Uterus (tissue), 4 donors: ENCODE measurements at places on chromosomes 6 and 20. TPM values are rescaled to one million over a fixed set of nuclear protein-coding genes. Genes with fewer than 3 reads are reported as not detected.

Gene UBE3D
- 8.9 TPM for total RNA-seq

Gene SLC17A1
- total RNA-seq, result not detected

Gene PRRT1
- total RNA-seq, result not detected

Gene MUCL3
- not detected for total RNA-seq

Gene SLC17A4
- total RNA-seq, result not detected

Gene RAET1E
- total RNA-seq, result not detected

Gene BHLHE23
- not detected for total RNA-seq

Gene NRN1
- total RNA-seq, result 12.4 TPM

Gene LGSN
- total RNA-seq, result not detected

DNA sequence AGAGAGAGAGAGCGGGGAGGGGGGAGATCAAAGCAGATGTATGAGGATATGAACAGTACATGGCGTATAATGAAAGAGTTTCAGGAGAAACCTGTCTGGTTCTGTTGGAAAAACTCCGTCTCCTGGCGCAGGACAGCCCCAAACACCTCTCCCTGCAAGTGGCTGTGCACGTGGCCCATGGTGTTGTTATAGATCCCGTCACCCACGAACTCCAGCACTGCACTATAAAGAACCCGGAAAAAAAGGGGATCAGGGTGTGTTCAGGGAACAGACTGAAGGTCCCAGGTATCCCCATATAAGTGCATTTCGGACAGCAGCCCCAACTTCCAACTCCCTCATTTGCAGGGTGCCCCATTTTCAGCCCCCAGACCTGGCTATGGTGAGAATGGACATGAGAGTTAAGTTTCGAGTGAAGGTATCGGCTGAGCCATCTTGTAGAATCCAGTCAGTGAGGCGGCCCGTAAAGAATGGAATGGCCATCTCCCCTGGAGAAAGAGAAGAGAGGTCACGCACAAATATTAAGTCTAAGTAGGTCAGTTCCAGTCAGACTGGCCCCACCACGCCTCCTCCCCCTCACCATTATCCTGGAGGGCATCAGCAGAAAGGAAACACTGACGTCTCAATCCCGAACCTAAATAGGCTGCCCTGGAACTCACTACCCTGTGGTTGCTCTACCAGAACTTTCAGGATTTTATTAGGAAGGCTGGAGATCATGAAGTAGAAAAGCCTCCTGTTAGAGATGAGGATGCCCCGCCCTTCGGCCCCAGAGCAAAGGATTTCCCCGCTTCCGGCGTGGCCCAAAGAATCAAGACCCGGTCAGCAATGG lies 1.3 kb downstream of the TAP1 start:
- H3K4me3 ChIP-seq, result peak overlapping the region; percentile 61
- peaks cover 9% of the 10 kb centered on the region for H3K4me1 ChIP-seq
- H3K27ac ChIP-seq, result peak overlapping the region; percentile 97

GRCh38 chr20:25273541-25274358 lies 25.9 kb downstream of the PYGB start:
- H3K36me3 ChIP-seq, result no peaks in the 10 kb centered on the region
- no peaks in the 10 kb centered on the region for H3K4me1 ChIP-seq
- no peaks in the 10 kb centered on the region for H3K27me3 ChIP-seq
- peak; percentile 11 for DNase-seq

DNA sequence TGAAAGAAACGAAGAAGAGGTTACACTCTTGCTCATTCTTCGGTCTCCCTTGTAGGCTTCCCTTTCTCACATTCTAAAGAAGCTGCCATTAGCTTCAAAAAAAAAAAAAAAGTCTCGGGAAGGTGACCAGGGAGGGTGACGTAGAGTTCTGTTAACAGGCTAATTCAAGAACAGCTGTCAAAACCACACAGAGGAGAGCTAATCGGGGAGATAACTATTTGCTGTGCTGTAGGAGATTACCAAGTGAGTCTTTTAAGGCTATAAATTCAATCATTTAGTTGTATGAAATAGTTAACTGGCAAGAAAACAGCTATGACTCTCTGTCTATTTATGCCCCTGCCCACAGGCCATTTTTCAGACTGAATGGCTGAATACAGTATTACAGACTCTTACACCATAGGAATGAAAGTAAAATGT lies 256.8 kb downstream of the SYNE1 start:
- no peaks in the 10 kb centered on the region for H3K36me3 ChIP-seq
- peak overlapping the region; percentile 94 for H3K27ac ChIP-seq
- H3K4me1 ChIP-seq, result no peaks in the 10 kb centered on the region
- peak overlapping the region; percentile 38 for H3K4me3 ChIP-seq
- no peaks in the 10 kb centered on the region for H3K27me3 ChIP-seq

GRCh38 chr6:108650781-108651180 lies 90.1 kb downstream of the FOXO3 start:
- H3K4me1 ChIP-seq, result peaks cover 40% of the 10 kb centered on the region
- H3K27me3 ChIP-seq, result no peaks in the 10 kb centered on the region
- no peaks in the 10 kb centered on the region for H3K36me3 ChIP-seq
- DNase-seq, result no peak
- H3K27ac ChIP-seq, result peak overlapping the region; percentile 79
- H3K4me3 ChIP-seq, result no peak overlapping the region

DNA sequence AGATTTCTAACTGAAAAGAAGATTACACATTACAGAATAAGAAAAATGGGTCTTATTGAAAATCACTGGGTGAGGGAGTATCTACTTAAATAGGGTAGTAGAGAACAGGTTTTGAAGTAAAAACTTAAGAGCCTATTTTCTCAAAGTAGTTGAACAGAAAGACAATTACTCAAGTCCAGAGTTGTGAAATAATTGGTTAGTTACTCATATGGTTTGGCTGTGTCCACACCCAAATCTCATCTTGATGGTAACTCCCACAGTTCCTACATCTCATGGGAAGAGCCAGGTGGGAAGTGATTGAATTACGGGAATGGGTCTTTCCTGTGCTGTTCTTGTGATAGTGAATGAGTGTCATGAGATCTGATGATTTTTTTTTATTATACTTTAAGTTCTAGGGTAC lies 1035.3 kb upstream of the GJE1 start:
- H3K27ac ChIP-seq, result no peak overlapping the region
- no peaks in the 10 kb centered on the region for H3K4me1 ChIP-seq
- H3K27me3 ChIP-seq, result no peaks in the 10 kb centered on the region

DNA sequence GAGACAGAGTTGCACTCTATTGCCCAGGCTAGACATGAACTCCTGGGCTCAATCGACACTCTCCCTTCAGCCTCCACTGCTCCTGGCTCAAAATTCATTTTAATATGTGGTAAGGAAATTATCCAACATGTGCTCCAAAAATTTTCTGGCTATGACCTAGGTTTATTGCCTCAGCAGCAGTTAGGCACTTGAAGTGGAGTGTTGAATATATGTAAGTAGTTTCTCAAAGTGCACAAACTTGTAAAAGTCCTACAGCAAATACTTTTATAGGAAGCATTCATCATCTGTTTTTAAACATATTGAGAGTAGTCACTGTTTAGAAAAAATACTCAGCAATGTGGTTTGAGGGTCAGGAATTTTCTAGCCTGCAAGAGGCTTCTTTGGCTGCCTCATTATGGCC lies 13.2 kb downstream of the FILIP1 start:
- peaks cover 6% of the 10 kb centered on the region for H3K4me1 ChIP-seq
- H3K27me3 ChIP-seq, result no peaks in the 10 kb centered on the region
- H3K27ac ChIP-seq, result peak overlapping the region; percentile 94
- H3K36me3 ChIP-seq, result no peaks in the 10 kb centered on the region
- no peak overlapping the region for H3K4me3 ChIP-seq

GRCh38 chr6:167098825-167099225 lies 24.1 kb upstream of the CCR6 start:
- H3K27me3 ChIP-seq, result no peaks in the 10 kb centered on the region
- H3K4me1 ChIP-seq, result no peaks in the 10 kb centered on the region
- no peak for DNase-seq

DNA sequence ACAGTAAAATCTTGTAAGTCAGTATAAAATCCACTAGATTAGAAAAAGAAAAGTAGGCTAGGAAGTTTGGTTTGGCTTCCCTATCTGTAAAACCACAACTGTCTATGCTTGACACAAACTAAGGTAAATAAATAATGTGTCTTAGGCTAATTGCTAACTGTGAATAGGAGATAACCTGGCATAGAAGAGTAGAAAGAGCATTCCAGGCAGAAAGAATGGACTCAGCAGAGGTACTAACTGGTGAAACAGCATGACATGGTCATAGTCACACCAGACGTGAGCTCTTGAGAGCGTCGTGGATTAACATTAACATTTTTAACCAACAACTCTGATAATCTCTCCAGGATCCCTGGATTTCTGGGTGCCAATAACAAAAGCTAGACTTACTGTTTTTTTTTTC lies 8.7 kb upstream of the WTAP start:
- no peaks in the 10 kb centered on the region for H3K4me1 ChIP-seq
- no peak for DNase-seq
- H3K36me3 ChIP-seq, result no peaks in the 10 kb centered on the region
- H3K4me3 ChIP-seq, result no peak overlapping the region
- no peaks in the 10 kb centered on the region for H3K27me3 ChIP-seq

DNA sequence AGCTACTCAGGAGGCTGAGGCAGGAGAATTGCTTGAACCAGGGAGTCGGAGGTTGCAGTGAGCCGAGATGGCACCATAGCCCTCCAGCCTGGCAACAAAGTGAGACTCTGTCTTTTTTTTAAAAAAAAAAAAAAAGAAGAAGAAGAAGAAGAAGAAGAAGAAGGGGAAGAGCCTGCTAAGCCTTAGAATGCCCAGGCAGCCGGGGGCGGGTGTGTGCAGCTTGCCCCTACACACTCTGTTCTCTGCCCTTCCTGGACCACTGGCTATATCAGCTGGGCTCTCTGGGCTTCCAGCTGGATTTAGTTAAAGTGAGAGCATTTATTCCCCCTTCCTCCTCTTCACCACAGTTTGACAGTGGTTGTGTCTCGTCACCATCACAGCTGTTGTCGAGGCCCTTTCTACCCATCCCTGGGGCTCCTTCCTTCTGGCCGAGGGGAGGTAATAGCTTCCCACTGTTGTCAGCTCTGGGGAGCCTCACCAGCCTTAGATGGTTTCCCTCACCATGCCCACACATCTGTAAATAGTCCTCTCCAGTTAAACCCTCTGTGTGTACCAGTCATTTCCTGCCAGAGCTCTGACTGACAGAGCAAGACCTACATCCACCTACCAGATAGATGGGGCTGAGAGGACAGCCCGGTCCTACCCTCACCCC lies 77.6 kb downstream of the TRERF1 start:
- DNase-seq, result no peak
- H3K27ac ChIP-seq, result no peak overlapping the region
- H3K4me1 ChIP-seq, result no peaks in the 10 kb centered on the region

- H3K36me3 ChIP-seq, result no peaks in the 10 kb centered on the region
- H3K4me1 ChIP-seq, result no peaks in the 10 kb centered on the region
- no peaks in the 10 kb centered on the region for H3K27me3 ChIP-seq
- no peak for DNase-seq
- no peak overlapping the region for H3K4me3 ChIP-seq
These were observed 1.2 kb downstream of the LIME1 start for GRCh38 chr20:63737695-63737944.

GRCh38 chr6:744666-745353 lies 51.9 kb upstream of the EXOC2 start:
- H3K36me3 ChIP-seq, result no peaks in the 10 kb centered on the region
- H3K4me1 ChIP-seq, result no peaks in the 10 kb centered on the region
- H3K27me3 ChIP-seq, result no peaks in the 10 kb centered on the region
- H3K4me3 ChIP-seq, result no peak overlapping the region
- no peak overlapping the region for H3K27ac ChIP-seq
- no peak for DNase-seq

- DNase-seq, result no peak
- H3K27ac ChIP-seq, result no peak overlapping the region
- no peak overlapping the region for H3K4me3 ChIP-seq
These were observed 3.9 kb upstream of the INSM1 start for GRCh38 chr20:20363799-20364592.

GRCh38 chr6:38483526-38483925 lies 156.2 kb downstream of the BTBD9 start:
- no peaks in the 10 kb centered on the region for H3K27me3 ChIP-seq
- no peaks in the 10 kb centered on the region for H3K4me1 ChIP-seq
- DNase-seq, result no peak
- no peak overlapping the region for H3K4me3 ChIP-seq
- no peaks in the 10 kb centered on the region for H3K36me3 ChIP-seq
- H3K27ac ChIP-seq, result no peak overlapping the region

DNA sequence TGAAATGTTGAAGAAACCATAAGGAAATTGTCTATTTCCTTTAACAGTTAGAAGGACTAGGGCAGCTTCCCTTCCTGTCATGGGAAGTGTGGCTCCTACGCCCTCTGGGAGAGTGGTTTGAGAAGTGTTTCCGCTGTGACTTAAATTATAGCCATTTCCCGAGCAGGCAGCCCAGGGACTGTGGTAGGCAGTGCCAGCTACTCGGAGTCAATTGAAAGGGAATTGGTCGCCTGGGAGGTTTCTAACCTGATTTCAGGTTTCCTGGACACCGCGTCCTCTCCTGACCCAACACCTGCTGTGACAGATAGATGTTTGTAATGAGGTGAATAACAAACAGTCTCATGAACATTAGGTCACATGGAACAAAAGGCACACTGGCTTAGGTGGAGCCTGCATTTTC lies 256.1 kb upstream of the PLCB4 start:
- H3K27me3 ChIP-seq, result no peaks in the 10 kb centered on the region
- H3K4me3 ChIP-seq, result no peak overlapping the region
- peak overlapping the region; percentile 66 for H3K27ac ChIP-seq
- peak; percentile 15 for DNase-seq
- H3K36me3 ChIP-seq, result no peaks in the 10 kb centered on the region
- H3K4me1 ChIP-seq, result no peaks in the 10 kb centered on the region

GRCh38 chr20:8735674-8736073 lies 333.2 kb upstream of the PLCB4 start:
- H3K4me3 ChIP-seq, result no peak overlapping the region
- H3K36me3 ChIP-seq, result no peaks in the 10 kb centered on the region
- DNase-seq, result no peak
- no peaks in the 10 kb centered on the region for H3K27me3 ChIP-seq
- no peak overlapping the region for H3K27ac ChIP-seq
- H3K4me1 ChIP-seq, result no peaks in the 10 kb centered on the region

- H3K27me3 ChIP-seq, result no peaks in the 10 kb centered on the region
- H3K4me3 ChIP-seq, result no peak overlapping the region
- no peak for DNase-seq
- no peaks in the 10 kb centered on the region for H3K4me1 ChIP-seq
- no peaks in the 10 kb centered on the region for H3K36me3 ChIP-seq
These were observed 321.5 kb upstream of the MAN1A1 start for GRCh38 chr6:119671105-119671504.

DNA sequence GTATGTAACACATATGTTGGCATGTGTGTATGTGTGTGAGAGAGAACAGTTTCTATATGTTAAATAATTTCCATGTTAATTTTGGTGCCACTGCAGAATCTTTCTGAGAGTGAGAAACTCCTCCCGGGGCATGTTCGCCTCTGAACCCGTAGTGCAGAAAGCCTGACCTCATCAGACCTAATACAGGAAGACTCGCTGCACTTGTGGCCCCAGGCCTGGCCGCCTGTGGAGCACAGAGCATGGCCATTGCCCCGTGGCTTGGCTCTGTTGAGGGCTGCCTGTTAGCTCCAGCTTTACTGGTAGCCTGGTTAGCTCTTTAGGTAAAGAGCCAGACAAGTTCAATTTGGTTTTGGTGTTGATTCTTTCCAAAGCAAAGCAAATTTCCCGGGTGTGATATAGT lies 25.5 kb downstream of the FARS2 start:
- no peaks in the 10 kb centered on the region for H3K4me1 ChIP-seq
- no peak overlapping the region for H3K27ac ChIP-seq
- no peaks in the 10 kb centered on the region for H3K36me3 ChIP-seq
- H3K4me3 ChIP-seq, result no peak overlapping the region

GRCh38 chr6:63307581-63308246 lies 12.1 kb downstream of the LGSN start:
- no peak for DNase-seq
- H3K4me1 ChIP-seq, result no peaks in the 10 kb centered on the region
- H3K36me3 ChIP-seq, result no peaks in the 10 kb centered on the region
- H3K27ac ChIP-seq, result no peak overlapping the region
- H3K4me3 ChIP-seq, result no peak overlapping the region
- H3K27me3 ChIP-seq, result no peaks in the 10 kb centered on the region
